ENCODE measurements at places on chromosomes 7 and 10.

DNA sequence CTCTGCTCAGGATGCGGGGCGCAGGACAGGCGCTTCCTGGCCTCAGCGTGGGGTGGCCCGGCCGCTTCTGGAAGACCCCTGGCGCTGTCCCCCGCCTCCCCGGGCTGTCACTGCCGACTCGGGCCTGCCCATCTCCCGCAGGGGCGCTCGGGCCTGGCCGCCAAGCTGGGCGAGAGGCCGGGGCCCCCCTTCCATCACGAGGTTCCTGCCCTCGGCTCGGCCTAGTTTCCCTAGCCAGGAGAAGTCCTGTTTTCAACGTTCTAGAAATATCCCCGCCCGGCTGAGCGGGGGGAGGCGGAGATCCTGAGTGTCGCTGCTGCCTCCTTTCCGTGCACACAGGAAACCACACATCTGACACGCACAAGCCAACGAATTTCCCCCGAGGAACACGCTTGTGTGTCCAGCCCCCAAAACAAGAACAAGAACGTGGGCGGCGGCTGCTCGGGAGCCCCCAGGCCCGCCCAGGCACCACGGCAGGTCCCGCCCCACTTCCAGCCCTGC is 33.7 kb downstream of the AP5Z1 start:
- DNase-seq, result peak; percentile 76

- DNase-seq, result peak; percentile 91
Observed at GRCh38 chr7:137081321-137082093, 213.1 kb downstream of the CHRM2 start.

- DNase-seq, result no peak
Observed at GRCh38 chr10:84015877-84016595, 123.3 kb upstream of the GHITM start.

DNA sequence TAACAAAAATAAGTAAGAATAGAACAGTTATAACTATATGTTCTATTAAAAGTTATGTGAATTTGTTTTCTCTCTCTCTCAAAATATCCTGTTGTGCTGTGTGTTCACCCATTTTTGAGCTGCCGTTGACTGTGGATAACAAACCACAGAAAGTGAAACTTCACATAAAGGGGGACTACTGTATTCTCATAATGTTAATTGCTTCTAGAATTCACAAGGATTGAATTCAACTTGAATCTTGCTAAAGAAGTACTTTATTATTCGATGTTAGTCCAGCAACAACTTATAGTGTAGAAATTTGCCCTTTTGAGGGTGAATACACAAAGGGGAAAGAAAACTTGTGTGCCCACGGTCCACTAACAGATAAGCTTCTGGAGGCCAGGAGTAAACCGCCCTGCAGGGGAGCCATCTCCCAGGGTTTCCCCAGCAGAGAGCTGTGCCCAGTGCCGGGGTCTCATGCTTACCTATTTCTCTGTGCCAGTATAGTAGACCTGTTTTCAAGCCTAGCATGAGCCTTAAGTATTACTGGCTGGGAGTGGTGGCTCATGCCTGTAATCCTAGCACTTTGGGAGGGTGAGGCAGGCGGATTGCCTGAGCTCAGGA is 87.1 kb downstream of the KAT6B start:
- no peak for DNase-seq

- DNase-seq, result no peak
Observed at GRCh38 chr10:16565604-16566003, 43.9 kb upstream of the C1QL3 start.

DNA sequence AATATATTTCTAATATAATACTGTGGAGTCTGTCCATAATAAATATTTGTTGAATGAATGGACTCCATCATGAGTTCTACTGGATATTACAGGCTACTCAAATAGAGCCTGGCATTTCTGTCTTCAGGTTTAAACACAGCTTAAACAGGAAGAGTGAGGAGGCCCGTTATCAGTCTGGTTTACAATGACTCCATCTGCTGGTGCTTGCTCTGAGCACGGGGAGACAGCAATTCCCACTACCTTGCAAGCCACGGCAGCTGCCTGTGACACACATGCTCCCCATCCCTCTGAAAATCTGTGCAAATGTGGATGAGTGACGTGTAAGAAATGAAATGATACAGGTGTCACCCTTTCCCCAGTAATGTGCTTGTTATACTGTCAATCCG is 293.5 kb upstream of the IMMP2L start:
- DNase-seq, result no peak

DNA sequence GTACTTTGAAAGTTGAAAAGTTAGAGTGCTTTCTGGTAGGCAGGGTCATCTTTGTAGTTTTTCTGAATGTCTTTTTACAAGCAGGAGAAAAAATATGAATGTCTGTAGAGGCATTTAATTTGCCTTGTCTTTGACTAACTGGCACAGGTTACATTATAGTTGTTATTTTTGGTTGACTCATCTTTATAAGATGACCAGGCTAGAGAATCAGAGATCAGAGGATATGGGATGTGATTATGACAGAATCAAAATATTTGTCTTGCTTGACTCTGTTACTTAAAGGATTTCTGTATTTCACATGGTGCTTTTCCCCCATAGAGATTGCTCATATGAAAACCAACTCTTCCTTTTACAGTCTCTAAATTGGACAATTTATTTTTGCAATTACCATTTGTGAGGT is 2.4 kb downstream of the ZMYND11 start:
- no peak for DNase-seq

- DNase-seq, result no peak
Observed at GRCh38 chr7:121578669-121579068, 182.6 kb upstream of the FAM3C start.

GRCh38 chr7:46428295-46428694 is 507.2 kb upstream of the IGFBP3 start:
- no peak for DNase-seq

DNA sequence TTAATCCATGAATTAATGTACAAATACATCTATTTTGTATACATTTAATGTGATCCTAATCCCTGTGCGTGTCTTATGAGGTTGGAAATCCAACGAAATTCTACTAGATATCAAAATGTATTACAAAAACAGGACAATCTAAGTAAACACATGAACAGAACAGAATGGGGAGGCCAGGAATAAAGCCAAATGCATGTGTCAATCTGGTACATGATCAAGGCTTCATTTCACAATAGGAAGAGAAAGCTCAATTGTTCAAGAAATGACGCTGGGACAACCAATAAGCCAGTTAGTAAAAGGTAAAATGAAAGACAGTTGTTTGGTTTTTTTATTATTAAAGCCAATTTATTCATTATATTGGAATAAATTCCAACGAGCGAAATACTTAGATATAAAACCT is 83.0 kb downstream of the COL13A1 start:
- DNase-seq, result no peak

DNA sequence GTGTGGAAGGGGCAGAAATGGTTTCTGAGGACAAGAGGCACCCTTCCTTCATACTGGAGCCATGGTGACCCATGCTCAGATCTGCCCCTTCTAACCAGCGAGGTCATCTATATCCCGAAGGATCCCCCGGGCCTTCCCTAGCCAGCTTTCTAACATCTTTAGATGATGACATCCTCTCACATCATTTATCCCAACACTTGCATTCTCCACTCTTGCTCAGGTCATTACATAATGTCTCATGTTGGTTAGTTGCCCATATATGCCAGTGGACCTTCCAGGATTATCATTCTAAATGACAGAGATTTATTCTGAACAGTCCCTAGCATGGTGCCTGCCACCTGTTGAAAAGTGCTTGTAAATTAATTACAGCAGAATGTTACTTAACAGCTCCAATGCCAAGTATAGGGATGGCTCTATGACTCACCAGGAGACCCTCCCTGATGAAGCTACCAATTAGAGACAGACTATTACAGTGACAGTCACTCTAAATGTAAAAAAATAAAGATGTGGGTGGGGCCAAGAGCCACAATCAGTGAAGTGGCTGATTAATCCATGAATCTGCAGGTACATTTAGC is 22.6 kb upstream of the ABLIM1 start:
- DNase-seq, result no peak

- no peak for DNase-seq
Observed at GRCh38 chr10:12829831-12830390, 171.6 kb downstream of the CCDC3 start.

DNA sequence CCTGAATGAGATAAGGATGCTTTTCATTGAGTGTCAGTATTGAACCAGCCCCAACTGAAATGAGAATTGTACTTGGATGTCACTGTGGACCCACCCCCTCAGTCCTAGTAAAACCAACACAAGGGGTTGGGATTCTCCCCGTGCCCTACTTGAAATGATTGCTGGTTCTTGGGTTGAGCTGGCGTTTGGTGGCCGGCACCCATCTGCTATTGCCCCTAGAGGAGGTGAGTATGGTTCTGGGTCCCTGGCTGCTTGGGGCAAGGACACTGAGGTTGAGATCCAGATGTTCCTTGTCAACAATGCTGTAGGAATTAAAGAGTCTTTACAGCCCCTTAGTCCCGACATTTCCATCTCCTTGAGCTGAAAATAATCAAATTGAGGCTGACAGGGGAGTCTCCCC is 170.0 kb upstream of the ZNF32 start:
- no peak for DNase-seq

DNA sequence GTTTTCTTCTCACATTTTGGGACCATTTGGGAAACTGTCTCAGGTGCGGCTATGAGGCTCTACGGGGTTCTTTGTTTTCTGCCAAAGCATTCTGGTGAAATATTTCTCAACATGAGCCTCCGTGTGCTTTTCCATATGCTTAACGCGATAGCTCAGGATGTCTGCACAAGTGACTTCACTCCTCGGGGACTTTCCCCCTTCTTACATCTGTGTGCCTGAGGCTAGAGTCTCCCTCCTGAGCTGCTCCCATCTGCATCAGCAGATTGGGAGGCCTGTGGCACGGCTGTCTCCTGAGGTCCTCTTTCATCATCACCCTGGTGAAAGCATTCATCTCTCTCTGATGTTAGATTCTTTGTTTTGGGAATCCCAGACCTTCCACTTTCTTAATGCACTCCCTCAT is 1190.9 kb downstream of the TYW1 start:
- no peak for DNase-seq

- no peak for DNase-seq
Observed at GRCh38 chr7:135772639-135773222, 24.1 kb upstream of the FAM180A start.

DNA sequence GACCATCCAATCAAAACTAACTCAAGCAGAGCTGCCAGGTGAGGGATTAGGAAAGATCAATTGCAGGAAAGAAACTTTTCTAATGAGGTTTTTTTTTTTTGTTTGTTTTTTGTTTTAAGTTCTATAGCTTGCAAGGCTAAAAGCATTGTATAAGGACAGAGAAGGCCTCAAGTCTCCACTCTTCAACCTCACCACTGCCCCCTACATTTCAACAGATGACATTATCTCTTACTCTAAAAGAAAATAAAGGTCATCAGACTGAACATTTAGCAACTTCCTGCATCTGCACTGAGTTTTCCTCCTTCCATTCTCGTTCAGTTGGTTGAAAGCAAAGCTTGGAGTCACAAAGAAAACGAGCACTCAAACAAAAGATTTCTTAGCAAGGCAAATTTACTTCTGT is 45.2 kb upstream of the EXOC4 start:
- DNase-seq, result no peak

DNA sequence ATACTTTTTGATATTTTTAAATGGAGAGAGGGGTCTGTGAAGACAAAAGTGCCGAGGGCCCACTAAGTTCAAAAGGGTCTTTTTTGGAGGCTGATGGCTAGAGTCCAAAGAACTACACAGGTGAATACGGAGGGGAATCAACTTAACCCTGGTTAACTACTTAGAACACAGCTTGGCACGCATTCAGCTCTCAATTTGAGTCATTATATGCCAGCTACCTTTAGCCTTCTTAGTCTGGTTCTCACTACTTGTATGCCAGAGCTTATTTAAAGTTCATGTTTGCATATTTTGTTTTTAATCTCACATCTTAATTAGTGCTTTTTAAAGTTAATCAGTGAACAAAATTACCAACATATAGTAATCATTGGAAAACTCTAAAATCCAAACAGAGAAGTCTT is 80.8 kb downstream of the VWDE start:
- DNase-seq, result no peak

DNA sequence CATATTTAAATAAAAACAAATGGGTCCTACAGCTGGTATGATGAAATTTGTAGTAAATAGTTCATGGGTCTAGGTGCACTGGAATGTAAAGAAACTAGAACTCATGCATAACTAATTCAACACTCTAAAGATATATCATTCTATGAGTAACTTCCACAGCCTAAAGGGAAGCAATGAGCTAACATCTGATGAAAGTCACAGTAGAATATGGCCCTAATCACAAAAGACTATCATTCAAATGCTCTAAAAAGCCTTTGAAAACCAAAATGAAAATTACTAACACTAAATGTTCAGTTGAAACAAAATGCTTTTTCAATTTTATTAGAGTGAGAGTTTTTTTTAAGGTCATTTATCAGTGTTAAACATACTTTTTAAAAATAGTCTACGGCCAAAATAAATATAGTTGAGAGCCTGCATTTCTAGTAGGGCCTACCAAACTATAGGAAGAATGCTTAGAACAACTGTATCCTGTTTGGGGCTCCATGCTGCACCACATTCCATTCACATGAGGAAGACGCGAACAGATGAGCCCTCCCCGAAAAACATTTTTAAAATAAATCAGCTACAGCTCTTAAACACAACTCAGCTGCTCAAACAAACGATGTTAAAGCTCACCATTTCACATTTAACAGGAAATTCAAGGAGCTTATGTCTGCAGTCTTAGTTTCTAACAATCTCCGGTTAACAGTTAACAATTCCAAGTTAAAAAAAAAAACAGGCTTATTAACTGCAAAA is 134.5 kb downstream of the NRBF2 start:
- no peak for DNase-seq

DNA sequence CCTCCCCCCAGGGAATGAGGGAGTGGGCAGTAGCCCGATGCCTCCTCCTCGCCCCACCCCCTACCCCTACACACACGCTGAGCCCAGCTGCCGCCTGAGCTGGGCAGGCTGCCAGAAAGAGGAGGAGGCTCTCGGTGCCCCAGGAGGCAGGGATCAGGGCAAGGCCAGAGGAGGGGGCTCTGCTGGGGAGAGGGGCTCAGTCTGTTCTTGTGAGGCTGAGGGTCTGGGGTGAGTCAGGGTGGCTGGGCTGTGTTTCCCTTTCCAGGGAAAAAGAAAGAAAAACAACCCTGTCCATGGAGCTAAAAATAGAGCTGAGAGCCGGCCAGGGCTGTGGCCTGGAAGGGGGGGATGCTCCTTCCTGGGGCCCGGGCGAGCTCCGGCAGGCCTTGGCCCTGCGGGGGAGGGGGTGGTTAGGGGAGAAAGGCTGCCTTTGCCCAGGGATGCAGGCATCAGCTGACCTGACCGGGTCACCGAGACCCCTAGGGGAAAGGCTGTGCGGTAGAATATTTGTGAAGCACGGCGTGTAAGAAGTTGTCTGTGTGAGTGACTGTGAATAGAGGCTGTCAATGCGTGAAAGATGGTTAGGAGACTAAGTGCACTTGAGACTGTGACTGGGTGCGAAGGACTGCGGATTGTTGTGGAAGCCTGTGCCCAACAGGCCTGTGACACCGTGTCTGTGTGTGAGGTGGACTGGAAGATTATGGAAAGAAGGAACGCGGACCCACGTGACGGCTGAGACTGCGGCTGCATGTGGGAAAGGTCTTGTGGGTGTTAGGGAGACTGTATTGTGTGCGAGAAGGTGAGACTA is 1.2 kb upstream of the LZTS2 start:
- peak; percentile 94 for DNase-seq

DNA sequence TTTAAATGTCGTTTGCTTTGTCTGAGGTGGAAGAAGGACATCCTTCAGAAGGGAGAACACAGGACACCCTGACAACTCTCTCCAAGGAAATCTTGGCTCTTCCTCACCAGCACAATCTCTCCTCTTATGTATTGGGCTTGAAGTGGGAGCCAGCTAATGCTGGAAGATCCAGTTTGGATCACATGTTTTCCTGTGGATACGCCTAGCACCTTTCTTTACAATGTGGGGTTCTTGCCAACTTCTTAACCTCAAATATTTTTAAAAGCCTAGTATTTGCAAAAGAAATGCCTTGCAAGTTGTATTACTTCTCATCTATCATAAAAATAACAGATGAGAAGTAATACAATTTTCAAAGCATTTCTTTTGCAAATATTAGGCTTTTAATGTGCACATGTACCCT is 76.4 kb downstream of the FRMD4A start:
- DNase-seq, result no peak
